Fibroblast of upper back skin (primary cell): ENCODE measurements at places on chromosomes 7 and 10.

- DNase-seq, result no peak
Observed at GRCh38 chr7:4655896-4656295, 26.2 kb upstream of the FOXK1 start.

- peak; percentile 76 for DNase-seq
Observed at GRCh38 chr7:30851651-30852307, 59.9 kb upstream of the AQP1 start.

GRCh38 chr7:101576998-101577397, 52.1 kb downstream of the MYL10 start:
- DNase-seq, result no peak

- no peak for DNase-seq
Observed at GRCh38 chr7:41882256-41882655, 179.4 kb upstream of the INHBA start.

DNA sequence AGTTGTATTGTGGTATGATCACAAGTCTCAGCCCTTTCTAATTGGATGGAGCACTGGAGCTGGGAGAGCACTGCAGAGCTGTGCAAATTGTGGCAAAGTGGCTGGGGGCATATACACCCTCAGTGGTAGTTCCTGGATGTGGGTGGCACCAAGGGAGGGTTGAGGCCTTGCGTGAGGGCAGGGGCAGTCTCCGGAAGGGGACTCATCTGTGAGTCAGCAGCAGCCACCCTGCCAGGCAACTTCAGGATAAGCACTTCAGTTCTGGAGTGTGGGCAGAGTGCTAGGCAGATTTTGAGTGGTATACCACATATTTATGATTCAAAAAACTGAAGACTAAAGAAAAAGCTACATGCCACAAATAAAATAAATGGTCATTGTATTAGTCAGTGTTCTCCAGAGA, 210.5 kb downstream of the ETV1 start:
- no peak for DNase-seq

- DNase-seq, result no peak
Observed at GRCh38 chr7:28836716-28837115, 121.4 kb downstream of the TRIL start.
